A549 treated with dexamethasone at 1 μM for 4 hours (cell line): ENCODE measurements at places on chromosomes 6 and 20. TPM values are rescaled to one million over a fixed set of nuclear protein-coding genes. Genes with fewer than 3 reads are reported as not detected.

The TCF15 gene
- total RNA-seq: not detected in 5 replicates

The ZBTB2 gene
- 12.7 to 17.2 TPM (median 15.8 TPM) in 5 replicates for total RNA-seq

The TPD52L2 gene
- 125 to 135 TPM (median 132 TPM) in 5 replicates for total RNA-seq

The OR2J3 gene
- not detected in 5 replicates for total RNA-seq

The SLC16A10 gene
- 0.25 to 0.60 TPM (median 0.56 TPM) in 5 replicates for total RNA-seq

The IL17A gene
- total RNA-seq: not detected in 5 replicates

The TFAP2D gene
- total RNA-seq: not detected in 5 replicates

The HTR1B gene
- 0.14 to 0.32 TPM (median 0.14 TPM) in 5 replicates for total RNA-seq

The SIGLEC1 gene
- total RNA-seq: 0.01 to 0.04 TPM (median 0.02 TPM) in 5 replicates

The RBBP8NL gene
- 1.0 to 2.1 TPM (median 1.2 TPM) in 5 replicates for total RNA-seq

The RSPO4 gene
- not detected in 5 replicates for total RNA-seq

The MYB gene
- 0.70 to 1.2 TPM (median 0.89 TPM) in 5 replicates for total RNA-seq

The APCDD1L gene
- total RNA-seq: 0.07 to 0.18 TPM (median 0.11 TPM) in 4 of 5 replicates, not detected in the other

The TBC1D20 gene
- total RNA-seq: 29.4 to 36.7 TPM (median 35.9 TPM) in 5 replicates

The AFG1L gene
- 1.3 to 2.7 TPM (median 1.5 TPM) in 5 replicates for total RNA-seq

The SLC52A3 gene
- 0.34 to 0.60 TPM (median 0.45 TPM) in 5 replicates for total RNA-seq

The SPATA25 gene
- 0.34 to 0.57 TPM (median 0.49 TPM) in 4 of 5 replicates, not detected in the other for total RNA-seq
